MG63 (cell line): ENCODE measurements at places on chromosomes 6 and 20. TPM values are rescaled to one million over a fixed set of nuclear protein-coding genes. Genes with fewer than 3 reads are reported as not detected.

GRCh38 chr6:160439751-160440150 lies 91.6 kb downstream of the SLC22A3 start:
- no peak for DNase-seq

The PCMT1 gene
- 229 and 267 TPM in 2 replicates for total RNA-seq

- peak; percentile 59 for DNase-seq
Observed at GRCh38 chr6:20402342-20403069, 827 bp downstream of the E2F3 start.

GRCh38 chr6:78942446-78942845 lies 75.1 kb downstream of the IRAK1BP1 start:
- DNase-seq, result no peak

The HLA-DOB gene
- total RNA-seq, result 1.8 and 8.2 TPM in 2 replicates

The GFOD1 gene
- 0.72 and 1.3 TPM in 2 replicates for total RNA-seq

- peak; percentile 90 for DNase-seq
Observed at GRCh38 chr20:29079769-29080690, 2177.4 kb upstream of the DEFB115 start.

DNA sequence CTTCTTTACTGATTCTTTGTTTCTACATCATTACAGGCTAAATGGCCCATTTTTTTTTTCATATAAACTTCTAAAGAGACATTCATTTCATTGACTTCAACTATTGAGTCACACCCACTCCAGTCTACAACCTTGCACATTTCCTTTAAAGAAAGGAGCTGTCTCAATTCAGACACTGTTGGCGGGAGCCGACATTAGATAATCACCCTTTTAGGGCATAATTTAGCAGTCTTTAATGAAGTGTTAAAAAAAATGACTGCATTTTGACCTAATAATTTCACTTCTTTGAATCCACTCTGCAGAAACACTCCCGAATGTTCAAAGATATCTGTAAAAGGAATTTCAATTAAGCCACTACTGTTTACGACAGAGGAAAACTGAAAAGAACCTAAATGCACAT lies 1.5 kb downstream of the EPM2A start:
- DNase-seq, result no peak

DNA sequence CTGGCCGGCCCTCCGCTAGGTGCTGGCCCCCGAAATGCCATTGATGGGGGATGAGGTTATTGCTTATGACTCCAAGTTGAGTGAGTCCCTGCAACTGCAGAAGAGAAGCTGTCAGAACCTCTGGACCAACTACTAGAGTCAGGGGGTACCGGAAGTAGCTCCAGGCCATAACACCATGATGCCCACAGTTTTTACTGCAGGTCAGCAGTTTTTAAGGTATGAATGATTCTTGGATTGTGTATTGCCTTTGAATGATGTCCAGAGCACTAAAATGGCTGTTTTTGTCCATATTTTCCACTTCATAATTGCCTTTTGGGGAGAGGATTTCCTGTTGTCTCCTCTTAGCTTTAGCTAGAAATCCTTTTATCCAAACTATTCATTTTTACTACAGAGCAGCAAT lies 148.4 kb downstream of the PDE10A start:
- no peak for DNase-seq

The ADRM1 gene
- 264 and 328 TPM in 2 replicates for total RNA-seq

DNA sequence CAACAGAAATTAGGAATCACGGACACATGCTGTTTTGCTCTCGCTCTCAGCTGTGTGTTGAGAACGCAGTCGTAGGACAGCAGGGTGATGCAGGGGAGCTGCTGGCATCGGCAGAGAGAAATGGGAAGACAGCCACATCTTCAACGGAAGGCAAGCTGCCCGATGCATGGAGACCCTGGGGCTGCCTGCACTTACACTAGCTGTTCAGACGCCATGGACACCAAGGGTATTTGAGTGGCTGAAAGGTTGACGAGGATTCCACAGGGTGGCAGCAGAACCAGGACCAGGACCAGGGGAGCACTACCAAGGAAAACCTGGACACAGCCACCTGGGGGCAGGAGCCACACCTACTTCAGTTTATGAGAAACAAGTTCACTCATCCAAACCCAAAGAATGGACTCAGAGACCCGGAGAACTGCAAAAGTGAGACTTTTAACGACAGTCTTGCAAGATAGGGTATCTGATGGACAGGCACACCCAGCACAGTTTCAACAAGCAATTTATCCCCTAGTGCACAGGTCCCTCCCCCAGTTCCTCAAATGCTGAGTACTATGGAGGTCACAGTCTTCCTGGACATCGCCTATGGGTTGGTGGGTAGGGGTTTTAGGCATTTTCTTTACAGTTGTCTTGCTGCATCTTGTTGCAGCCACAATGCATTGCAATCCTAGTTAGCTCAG lies 56.3 kb upstream of the ENTPD6 start:
- DNase-seq, result no peak

The OR2B6 gene
- not detected in 2 replicates for total RNA-seq

The MRAP2 gene
- 3.1 and 3.5 TPM in 2 replicates for total RNA-seq

DNA sequence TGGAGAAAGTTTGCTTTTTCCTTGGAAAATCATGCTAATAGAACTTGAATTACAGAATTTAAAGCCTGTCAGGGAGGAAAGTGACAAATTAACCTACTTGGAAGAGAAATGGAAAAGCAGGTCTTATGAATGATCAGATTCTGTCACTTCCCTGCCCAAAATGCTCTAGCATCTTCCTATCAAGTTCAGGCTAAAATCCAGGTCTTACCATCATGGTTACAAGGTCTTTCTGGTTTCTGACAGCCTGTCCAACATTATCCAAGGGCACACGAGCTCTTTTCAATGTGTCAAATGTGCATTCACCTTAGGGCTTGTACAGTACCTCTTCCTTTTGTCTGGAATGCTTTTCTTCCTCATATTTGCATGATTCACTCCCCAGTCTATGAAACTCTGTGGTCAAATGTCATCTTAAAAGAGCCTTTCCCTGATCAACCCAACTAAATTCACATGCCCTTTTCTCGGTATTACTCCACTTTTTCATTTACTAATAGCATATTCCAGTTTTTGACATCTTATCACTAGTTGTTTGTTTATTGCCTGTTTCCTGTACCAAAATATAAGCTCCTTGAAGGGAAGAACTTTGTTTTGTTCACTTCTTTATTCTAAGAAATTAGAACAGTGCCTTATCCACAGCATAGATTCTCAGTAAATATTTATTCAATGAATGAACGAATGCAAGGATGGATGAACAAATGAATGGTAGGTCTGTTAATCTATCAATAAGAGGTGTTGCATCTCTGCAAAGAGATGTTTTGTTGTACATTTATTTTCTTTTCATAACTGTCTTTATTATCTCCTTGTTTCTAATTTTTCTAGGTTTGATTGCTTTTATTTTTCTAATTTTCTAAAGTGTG lies 139.5 kb downstream of the BCAS1 start:
- DNase-seq, result no peak

- no peak for DNase-seq
Observed at GRCh38 chr6:41726876-41727275, 8.5 kb downstream of the TFEB start.

DNA sequence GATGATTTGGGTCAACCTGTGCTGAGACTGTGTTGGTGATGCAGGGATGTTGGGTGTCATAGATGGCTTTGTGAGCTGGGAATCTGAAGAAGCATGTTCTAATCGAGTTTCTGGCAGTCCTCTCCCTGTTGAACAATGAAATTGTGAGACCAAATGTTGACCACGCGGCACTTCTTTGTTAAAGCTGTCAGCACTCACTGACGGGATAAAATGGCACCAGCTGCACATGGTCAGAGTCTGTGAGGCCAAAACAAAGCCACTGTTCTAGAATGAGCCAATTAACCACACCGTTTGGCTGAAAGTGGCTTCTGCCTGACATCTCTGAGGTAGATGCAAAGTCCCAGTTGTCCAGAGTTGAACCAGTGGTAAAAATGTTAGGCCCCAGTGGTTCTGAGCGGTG lies 562.2 kb downstream of the KIF16B start:
- no peak for DNase-seq

- no peak for DNase-seq
Observed at GRCh38 chr20:57000441-57000968, 265.9 kb downstream of the BMP7 start.
